ENCODE measurements at places on chromosomes 12 and 14. TPM values are rescaled to one million over a fixed set of nuclear protein-coding genes. Genes with fewer than 3 reads are reported as not detected.

- no peak for DNase-seq
These were observed 269.7 kb downstream of the TTC6 start for GRCh38 chr14:37864861-37865718.

DNA sequence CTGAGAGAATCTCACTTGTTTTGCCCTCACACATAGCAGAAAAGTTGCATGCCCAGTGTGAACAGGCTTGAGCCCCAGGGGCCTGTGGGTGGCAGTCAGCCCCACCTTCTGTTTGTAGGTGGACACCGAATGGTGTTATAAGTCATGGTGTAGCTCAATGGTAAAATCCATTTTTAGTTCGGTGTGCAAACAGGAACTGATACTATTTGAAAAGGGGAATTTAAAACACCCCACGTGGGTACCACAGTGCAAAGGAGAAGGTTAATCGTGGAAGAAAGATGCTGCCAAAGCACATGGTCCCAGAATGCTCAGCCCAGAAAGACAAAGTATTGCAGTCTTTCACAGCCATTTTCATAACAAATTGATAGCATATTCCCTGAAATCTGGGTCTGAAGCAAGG lies 71.8 kb upstream of the GZMB start:
- DNase-seq: no peak

GRCh38 chr12:66108386-66108785 lies 22.2 kb downstream of the LLPH start:
- no peak for DNase-seq

DNA sequence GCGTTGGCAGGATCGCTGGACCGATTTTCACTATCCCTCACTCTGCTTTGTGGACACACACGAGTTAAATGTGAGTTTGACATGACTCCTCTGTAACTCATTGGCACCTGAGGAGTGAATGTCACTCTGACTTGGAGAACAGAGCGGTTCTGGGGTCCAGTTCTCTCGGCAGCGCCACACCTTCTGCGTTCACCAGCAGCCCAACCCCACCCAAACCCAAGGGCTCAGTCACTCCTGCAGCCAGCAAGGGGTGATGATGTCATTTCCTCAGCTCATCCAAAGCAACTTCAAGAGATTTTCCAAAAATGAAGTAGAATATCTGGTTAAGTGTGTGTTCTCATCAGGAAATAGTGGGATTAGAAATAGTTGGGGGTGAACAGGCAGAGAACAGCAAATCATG lies 36.3 kb downstream of the ADGRD1 start:
- DNase-seq: no peak

GRCh38 chr12:6029401-6029800 lies 84.3 kb upstream of the ANO2 start:
- no peak for DNase-seq

DNA sequence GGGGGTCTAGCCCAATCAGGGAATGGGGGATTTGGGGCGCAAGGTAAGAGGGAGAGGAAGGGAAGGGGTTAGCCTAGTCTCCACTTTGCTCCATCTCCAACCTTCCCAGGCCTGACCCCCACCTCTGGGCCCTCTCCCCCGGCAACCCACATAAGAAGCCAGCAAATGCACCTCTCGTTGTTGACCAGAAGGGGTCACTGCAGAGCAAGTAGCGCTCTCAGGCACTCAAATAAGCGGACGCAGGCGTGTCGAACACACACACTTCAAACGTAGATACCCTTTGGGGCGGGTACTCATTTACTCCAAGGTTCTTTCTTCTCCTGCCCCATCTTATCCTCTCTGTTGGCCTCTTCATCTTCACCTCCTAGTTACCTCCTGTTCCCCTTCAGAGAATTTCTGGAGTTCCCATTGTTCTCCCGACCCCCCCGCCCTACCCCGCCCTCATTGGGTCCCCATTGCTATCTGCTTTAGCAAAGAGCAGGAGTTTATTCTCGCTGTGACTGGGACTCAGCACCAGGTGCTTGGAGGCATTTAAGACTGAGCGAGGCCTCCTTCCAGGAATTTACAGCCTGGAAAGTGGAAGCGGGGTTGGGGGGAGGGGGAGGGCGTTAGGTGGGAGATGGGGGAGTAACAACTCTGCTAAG lies 1.5 kb upstream of the SRRM4 start:
- DNase-seq: no peak

DNA sequence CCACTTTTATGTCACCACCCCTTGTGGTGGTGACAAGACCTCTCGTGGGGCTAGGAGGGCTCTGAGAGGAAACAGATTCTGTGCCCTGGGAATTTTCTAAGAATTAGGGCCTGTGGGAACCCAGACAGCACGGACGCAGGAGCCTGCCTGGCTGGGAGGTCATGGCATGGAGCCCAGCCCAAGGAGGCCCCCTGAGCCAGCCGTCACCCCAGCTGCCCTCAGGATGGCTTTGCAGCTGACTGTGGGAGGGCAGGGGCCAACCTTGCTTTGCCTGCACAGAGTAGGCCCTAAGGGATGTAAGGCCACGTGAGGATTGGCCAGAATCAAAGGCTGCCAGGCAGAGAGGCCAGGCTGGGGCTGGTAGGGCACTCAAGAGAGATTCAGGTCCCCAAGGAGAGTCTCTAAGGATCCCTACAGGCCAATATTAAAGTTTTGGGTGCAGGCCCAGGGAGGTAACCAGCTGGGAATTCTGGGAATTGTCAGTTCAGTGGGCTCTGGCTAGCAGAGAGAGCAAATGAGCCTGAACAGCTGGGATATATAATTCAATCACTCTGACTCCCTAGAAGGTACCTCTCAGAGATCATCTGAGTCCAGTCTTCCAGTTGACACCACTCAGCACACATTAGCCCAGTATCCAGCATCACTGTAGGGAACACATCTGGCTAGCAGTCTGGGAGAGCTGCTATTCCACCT lies 6.4 kb downstream of the LTBP2 start:
- DNase-seq: no peak

- no peak for DNase-seq
These were observed 798 bp downstream of the PDZRN4 start for GRCh38 chr12:41188841-41189394.

DNA sequence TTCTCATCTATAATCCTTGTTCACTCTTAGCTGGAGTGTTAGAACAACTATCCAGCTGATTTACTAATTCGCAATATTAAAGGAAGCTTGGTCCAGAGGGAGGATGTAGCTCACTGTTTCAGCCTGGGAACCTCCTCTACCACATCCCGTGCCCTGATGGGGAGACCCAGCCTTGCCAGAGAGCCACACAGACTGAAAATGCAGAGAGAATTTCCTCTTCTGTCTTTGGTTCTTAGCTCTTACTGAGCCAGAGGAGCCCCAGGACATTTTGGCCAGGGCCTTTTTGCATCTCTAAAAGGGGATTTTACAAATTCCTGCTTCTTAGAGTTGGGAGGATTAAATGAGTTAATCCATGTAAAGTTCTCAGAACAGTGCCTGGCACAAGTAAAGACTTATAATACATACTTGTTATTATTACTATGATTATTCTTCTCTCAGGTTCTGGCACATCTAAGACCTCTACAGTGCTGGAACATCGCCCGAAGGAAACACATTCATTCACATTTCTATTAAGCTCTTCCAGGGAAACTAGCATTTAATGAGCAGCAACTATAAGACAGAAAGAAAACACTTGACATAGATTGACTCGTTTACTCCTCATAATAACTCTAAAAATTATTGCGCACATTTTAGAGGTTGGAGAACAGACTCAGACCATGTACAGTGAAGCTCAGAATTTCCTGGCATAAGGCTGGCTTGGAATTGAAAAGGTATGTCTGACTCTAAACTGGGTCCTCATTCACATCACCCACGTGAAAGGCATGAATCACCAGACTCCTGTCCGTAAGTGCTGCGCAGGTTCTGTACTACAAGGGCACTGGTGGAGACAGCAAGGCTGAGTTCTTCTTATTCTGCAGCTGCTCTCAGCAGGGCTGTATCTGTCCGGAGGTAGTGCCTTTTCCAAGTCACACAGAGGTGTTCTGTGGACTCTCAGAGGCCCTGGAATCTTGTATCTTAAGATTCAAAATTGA lies 27.8 kb upstream of the AEBP2 start:
- no peak for DNase-seq

DNA sequence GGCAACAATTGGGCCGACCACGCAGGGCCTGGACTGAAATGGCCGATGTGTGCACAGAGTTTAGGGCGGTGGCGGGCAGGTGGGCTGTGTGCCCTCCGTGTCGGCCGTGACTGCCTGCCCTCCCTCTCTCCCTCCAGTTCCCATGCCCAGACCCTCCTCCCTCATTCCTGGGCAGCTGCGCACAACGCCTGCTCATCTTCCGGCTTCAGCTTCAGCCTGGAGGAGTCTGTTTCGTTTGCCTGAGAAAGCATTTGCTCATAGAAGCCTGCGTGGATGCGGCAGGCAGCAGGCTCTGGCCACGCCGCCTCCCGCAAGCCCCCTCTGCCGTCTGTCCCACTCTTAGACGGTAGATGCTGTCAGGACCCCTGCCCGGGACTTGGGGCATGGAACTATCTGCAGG lies 47.3 kb upstream of the FZD10 start:
- no peak for DNase-seq

The ZNF641 gene
- 43.7 TPM for total RNA-seq

The FBXO21 gene
- 70.7 TPM for total RNA-seq

The PLEKHD1 gene
- 0.11 TPM for total RNA-seq

The FSCB gene
- total RNA-seq: 0.90 TPM

The CHGA gene
- total RNA-seq: 3.8 TPM
